ENCODE measurements at places on chromosomes 3 and 15.

- no peak for DNase-seq
Observed at GRCh38 chr3:24154781-24155180, 209.7 kb downstream of the NR1D2 start.

DNA sequence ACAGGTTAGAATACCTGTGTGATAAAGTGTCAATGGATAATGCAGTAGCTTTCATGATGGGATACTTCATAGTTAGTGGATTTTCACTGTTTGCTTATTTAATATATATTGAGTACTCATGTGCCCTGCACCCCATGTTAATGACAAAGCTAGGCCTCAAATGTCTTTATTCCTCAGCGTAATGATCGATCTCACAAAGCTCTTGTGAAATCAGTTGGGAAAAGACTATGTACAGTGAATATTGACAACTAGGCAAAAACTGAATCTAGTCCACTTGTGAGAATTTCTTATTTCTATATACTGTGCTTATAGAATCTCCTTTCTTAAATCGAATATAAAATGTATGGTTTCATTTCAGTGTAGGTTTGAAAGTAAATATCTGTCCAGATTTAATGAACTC is 17.9 kb downstream of the SMC4 start:
- DNase-seq = no peak

DNA sequence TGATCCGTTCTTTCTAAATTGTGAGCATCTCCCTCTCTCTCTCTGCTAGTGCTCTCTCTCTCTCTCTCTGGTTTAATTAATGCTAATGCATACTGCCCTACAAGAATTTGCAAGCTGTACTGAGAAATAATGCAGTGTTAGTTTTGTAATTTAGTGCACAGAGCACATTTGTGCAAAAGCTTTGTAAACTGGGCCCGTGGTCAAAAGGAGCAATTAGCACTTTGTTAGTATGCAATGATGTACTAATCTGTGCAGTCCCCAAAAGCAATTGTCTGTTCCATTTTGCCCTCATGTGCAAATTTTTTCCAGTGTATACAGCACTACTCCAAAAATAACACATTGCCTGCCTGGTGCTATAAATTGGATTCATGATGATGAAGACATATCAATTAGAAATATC is 184.6 kb upstream of the CMC1 start:
- no peak for DNase-seq

GRCh38 chr3:177977381-177978158 is 558.7 kb upstream of the KCNMB2 start:
- no peak for DNase-seq

GRCh38 chr3:176401211-176401610 is 796.1 kb downstream of the TBL1XR1 start:
- DNase-seq = no peak

DNA sequence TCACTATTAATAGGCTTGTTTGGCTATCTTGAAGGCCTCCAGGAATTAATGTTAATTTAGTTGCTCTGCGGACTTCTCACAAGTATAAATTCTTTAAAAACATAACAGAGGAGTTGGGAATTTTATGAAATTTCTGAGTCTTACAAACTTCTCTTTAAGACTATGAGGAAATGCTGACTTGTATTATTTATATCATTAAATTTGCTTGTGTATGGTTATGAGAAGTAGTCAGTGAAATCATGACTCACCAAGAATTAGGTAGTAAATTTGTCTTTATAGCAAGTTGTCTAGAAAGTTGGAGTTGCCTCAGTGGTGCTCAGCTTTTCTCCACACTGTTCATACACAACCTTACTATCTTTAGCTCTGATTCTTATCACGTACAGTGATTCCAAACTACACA is 26.5 kb downstream of the PHLDB2 start:
- no peak for DNase-seq

DNA sequence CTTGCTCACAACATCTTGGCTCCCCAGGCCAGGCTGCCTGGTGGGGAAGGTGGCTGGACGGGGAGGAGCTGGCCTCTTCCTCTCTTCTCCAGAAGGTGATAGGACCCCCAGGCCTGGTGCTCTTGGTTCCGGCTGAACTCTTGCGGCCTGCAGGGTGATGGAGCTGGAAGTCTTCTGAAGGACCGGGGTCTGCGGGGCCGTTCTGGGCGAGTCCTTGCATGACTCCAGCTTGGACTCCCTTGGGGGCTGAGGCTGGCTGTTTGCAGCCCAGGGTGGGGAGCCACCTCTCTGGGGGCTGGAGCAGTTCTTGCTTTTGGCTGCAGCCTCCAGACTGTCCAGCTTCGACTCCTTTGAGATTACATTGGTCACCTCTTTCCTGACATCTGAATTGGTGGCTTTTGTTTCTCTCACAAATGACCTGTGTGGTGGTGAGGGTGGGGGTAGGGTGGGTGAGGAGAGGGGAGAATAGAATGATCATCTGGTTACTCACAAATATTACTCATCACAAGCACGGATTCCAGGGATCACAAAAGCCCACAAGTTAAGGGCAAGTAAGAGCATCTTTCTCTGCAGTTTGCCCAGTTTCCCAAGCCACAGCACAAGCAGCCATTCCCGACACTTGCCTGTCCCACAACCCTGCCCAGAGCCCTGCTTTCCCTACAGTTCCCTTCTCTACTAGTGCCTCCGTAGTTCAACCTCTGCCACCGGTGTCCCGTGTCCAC is 149.1 kb upstream of the HACD2 start:
- DNase-seq = no peak

DNA sequence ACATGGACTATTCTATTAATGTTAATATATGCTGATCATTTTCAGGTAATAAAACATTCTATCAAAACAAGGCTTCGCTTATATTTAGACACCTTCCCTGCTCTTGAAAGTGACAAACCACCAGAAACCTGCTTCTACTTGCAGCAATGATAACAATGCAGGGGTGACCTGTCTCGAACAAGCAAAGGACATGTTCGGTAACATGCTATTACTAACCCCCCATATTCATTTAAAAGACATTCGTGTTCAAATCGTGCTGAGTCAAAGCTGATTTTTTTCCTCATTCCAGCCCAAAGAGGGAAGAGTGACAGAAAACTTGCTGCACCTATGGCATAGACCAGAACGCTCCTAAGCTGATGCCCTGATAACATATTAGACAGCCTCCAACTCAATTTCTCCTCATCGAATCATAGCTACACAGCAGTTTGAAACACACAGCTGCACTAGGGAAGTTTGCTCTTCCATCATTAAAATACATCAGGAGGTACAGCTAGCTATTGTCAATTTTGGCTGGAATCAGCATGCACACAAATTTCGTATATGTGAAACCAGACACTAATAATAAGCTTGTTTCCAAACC is 341.5 kb downstream of the FOXP1 start:
- DNase-seq = no peak

DNA sequence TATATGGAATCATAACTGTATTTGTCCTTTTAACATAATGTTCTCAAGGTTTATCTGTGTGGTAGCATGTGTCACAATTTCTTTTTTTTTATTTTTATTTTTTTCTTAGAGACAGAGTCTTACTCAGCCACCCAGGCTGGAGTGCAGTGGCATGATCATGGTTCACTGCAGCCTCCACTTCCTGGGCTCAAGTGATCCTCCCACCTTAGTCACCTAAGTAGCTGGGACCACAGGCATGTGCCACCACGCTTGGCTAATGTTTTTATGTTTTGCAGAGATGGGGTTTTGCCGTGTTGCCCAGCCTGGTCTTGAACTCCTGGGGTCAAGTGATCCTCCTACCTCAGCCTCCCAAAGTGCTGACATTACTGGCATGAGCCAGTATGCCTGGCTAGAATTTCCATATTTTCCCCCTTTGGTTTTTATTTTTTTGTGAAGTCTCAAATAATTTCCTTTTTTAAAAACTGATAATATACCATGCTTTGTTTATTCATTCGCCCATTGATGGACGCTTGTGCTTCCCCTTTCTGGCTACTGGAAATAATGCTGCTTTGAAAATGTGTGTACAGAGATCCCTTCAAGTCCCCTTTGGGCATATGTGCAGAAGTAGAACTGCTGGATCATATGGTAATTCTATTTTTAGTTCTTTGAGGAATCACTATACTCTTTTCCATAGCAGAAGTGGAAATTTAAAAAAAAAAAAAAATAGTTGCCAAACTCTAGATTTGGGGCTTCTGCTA is 28.4 kb downstream of the TMEM40 start:
- DNase-seq = no peak

DNA sequence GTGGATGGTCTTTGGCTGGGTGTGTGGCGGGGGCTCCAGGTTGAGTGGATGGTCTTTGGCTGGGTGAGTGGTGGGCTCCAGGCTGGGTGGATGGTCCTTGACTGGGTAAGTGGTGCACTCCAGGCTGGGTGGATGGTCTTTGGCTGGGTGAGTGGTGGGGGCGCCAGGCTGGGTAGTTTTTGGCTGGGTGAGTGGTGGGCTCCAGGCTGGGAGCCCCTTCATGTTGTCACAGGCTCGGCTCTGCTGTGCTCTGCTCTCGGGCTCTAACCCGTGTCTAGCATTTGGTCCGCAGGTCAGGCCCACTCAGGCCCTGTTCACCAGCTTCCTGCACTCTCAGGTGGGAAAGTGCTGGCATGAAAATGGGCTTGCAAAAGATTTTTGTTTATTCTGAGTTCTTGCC is 25.1 kb downstream of the CD276 start:
- no peak for DNase-seq

DNA sequence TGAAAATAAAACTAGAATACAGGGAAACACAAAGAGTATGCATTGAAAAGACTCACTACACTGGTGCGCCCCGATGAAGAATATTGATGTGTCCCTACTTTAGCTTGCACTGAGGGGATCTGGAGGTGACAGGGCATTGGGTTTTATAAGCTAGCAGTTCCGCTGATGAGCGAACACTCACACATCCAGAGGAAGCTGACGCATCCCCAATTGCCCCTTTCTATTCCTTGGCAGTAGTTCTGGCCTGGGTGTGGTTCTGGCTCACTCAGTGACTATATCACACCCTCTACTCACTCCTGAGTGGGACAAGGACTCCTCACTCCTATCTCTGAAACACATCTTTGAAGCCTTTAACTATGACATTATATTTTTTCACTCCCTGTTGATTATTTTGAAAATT is 71.0 kb downstream of the B3GNT5 start:
- DNase-seq = no peak

DNA sequence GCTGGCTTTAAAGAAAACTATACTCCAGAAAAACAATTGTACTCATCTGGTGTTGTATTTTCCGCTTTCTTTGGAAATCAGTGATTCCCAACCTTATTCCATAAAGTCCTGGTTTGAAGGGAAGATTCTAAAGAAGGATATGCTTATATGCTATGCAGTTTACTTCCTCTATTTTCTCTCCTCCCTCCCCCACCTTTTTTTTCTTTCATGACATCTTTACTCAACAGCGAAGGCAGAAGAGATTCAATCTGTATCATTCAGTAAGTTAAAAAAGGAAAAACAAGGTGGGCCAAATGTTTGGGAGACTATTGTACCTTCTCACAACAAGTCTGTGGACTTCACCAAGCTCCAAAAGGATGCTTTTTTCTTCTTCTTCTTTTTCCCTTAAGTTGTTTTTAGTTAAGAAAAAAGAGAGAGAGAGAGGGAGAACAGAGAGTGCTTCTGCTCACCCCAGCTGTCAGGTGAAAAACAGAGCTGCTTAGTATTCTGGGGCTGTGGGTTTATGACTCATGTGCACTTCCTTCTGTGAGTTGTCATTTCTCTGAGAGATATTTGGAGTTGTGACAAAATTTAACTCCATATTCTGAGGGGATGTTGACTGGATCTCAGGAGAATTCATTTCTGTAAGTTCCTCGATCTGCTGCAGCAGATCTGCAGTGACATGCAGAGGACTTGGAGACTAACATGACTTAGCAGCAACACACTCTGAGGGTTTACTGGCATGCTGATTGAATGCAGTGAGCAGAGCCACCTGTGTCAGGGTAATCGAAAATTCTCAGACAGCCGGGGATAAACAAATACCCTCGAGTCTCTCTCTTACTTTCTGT is 70.7 kb downstream of the SSR3 start:
- DNase-seq = no peak

DNA sequence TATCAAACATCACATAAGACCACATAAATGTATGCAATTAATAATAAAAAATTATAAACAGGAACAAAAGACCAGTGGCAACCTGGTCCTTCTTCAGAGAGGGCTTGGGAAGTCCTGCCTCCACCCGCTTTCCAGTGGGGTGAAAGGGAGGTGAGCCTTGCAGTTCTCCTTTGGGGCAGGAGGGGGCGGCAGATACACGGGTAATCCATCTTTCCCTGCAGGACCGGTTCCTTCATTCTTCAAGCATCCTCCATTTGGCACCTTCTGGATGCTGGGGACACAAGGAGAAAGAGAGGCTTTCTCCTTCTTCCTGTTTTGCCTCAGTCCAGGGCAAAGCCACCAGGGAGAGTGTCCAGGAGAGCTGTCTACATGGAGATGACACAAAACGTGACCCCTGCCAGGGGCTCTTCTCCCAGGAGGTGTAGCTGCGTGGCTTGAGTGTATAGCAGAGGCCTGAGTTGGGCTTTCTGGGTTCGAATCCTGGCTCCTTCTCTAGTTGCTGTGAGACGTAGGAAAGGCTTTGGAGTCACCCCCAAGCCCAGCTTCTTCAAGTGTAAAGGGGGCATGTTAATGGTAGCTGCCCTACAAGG is 23.2 kb downstream of the RPLP1 start:
- peak; percentile 55 for DNase-seq

DNA sequence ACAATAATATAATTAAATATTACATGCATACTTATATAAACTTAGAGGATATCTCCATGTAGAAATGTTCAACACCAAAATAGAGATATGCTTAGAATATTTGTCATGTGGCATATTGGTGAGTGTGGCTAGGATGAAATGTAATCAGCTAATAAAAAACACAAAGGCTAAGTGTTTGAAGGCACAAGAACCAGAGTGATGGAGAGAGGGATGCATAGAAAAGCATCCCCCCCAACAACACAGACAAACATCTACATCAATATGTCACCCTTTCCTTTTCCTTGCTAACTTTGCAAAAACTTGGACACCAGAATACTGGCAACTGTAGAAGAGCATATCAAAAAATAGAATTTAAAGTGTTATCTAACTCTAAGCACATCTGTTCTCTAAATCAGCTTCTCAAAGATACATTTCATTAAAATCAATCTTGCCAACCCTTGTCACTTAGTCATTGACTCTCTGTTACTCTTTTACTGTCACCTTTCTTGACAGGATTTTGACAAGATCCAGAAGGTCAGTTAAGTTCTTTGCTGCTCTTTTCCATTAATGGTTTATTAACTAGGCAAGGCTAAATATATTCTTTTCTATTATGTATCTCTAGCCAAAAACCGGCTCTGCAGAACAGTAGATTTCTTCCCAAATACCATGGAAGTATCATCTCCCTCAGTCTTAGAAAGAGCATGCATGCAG is 695.9 kb downstream of the OTOL1 start:
- DNase-seq = no peak

GRCh38 chr15:35818846-35819245 is 272.9 kb upstream of the DPH6 start:
- no peak for DNase-seq

DNA sequence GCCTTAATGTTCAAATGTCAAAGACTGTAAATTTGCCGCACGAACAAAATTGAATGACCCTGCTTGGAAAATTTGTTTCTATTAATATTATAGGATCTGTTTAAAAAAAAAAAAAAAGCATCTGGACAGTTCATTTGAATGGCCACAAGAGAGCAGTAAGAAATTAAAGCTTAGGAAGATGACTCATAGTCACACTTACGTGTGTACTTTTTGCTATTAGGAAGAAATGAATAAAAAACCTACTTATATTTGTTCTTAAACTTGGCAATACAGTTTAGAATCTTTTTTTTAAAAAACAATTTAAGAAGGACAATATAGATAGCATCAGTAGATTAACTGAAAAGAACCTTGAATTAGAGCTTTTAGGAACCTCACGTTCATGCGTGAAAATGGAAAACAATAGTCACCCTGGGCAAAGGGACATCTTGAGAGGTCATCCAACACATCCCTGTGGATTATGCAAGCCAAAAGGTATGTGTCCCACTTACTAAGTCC is 621.8 kb downstream of the MECOM start:
- DNase-seq = no peak
